ENCODE measurements at places on chromosomes 6 and 20.

DNA sequence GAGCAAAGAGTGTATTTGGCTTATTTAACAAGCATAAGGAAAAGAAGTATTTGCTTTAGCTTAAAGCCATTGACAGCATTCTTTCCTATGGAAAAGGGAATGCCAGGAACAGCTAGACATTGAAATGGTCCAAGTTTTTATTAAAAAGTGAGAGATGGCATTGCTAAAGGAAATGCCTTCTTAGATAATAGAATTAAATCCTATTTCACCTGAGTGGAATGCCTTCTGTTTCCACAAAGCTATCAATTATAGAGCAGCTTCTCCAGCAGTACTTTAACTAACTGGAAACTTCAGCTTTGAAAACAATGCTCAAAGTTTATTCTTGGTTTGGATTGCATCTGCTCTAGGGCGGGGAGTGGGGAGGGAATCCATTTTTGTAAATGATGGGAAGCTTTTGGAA, 85.1 kb upstream of the CNKSR3 start:
- no peak for DNase-seq

- no peak for DNase-seq
Observed at GRCh38 chr20:15138548-15139126, 801.2 kb upstream of the FLRT3 start.

DNA sequence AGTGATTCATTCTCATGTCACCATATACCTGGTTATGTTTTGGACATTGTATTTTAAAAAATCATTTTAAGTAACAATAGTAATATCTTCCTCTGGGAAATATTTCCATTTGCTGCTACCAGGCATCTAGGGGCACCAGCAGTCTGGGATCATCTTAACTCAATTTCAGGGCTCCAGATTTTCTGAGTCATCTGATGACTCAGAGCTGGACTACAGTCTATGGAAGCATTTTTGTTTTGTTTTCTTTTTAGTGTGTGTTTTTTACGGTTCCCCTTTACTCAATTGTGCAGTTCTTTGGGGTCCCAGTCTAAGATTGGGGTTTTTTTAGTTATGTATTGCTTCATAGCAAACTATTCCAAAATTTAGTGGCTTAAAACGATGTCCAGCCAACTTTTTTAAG, 5.7 kb upstream of the FKBP5 start:
- DNase-seq: peak; percentile 51

GRCh38 chr6:28258877-28259777, at the start of gene NKAPL:
Gene NKAPL (plus strand): TSS chr6:28259297. CDS start chr6:28259372, 75 bp downstream.
- peak; percentile 90 for DNase-seq

DNA sequence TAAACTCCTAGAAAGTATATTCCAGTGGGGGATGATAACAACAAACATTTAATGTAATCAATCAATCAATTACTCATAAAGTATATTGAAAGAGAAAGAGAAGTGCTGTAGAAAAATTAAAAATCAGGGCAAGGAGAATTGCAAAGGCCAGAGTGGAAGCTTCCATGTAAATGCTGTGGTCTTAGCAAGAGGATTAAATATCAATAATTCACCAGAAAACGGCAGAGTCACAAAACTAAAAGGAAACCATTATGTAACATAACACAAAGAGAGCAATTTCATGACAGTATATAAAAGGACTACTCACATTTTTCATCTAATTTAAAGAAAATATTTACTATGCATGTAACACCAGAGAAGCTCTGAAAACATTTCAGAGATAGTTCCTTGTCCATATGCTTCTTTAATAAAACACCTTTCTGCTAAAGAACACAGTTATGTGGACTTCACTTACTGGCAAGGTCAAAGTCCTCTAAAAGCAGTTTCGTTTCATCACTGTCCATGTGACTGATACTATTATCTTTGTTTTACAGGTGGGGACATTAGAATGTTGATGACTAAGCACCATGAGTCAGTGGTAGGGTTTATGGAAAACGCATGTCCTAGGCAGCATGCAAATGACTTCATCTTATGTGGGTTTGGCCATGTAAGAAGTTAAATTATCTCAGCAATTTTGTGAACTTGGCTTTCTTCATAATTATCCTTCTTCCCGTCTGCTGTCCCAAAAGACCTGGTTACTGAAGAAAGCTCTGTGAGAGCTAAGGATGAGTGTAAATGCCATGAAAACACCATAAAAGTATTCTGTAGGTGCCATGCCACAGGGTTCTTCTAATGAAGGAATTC, 185.8 kb upstream of the TENT5A start:
- peak; percentile 6 for DNase-seq

- peak; percentile 84 for DNase-seq
Observed at GRCh38 chr6:81753711-81754577, 1.5 kb upstream of the TENT5A start.

- no peak for DNase-seq
Observed at GRCh38 chr6:31138982-31139381, at the start of gene PSORS1C2. Gene PSORS1C2 (minus strand): TSS chr6:31139066. CDS start chr6:31139026, 40 bp downstream.

GRCh38 chr20:13012886-13013285, 4.1 kb downstream of the SPTLC3 start:
- DNase-seq: no peak

DNA sequence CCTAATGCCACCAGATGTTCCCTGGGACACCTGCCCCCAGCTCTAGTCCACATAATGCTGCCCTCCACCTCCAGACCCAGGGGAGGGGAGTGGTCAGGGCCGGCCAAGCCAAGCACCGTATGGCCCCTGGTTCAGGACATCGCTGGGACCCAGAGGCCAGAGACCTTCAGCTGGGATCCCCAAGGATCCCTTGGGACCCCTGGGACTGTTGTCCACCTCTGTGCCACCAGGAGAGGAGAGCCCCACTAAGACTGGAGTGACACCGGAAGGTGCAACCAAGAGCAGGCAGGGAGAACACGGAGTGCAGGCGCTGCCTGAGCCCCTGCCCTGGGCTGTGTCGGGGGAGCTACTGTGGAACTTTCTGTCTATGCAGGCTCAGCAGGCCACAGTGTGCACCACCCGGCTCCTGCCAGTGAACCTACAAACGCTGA, 43.6 kb downstream of the CTCFL start:
- no peak for DNase-seq

- DNase-seq: no peak
Observed at GRCh38 chr6:7238526-7238899, 74.5 kb downstream of the SSR1 start.

- no peak for DNase-seq
Observed at GRCh38 chr6:157774153-157775135, 48.6 kb upstream of the SNX9 start.

DNA sequence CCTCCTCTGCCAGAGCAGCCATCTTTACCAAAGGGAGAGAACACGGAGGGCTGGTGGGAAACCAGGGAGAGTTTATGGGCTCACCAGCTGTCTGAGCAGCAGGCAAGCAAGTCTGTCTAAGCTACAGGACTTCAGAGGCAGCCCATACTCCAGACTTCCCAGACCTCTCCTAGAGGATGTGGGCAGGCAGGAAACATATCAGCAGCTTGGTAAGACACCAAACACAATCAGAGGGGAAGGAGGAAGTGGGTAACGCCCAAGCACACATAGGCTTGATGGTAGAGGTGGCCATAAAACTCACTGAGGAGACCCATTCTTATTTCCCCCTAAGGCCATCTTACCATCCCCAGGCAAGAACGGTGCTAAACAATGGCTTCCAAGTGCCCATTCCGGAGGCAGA, 143.1 kb upstream of the ARID1B start:
- peak; percentile 8 for DNase-seq

DNA sequence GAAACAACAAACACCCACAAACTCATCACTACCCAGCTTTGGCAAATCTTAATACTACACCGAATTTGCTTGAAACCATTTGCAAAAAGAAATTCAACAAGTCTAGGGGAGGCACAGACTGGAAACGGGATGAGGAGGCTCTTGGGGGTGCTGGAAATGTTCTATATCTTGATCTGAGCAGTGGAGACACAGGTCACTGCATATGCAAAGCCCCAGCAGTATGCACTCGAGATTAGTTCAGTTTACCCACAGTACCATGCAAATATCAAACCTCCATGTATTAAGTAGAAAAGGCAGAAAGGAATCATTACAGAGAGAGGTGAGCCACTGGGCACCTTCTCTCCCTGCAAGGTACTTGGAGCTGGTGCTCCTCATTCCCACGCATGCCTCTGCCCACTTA, 75.9 kb downstream of the PREX1 start:
- no peak for DNase-seq

DNA sequence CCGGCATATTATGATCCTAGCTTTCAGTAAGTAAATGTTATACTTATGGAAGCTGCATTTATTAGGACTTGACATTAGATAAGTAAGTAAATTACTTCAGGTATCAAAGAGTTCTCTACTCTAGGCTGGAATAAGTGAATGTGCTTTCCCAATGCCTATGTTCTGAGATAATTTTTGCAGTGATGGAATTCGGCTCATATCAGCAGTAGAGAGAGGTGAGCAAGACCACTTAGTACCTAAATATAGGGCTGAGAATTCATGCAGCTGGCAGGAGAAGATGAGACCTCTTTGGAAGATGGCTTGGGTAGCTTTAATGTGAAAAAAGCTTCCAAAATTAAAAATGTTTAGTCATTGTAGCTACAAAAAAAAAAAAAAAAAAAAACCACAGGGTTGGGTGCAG, 13.3 kb upstream of the BEND3 start:
- no peak for DNase-seq

DNA sequence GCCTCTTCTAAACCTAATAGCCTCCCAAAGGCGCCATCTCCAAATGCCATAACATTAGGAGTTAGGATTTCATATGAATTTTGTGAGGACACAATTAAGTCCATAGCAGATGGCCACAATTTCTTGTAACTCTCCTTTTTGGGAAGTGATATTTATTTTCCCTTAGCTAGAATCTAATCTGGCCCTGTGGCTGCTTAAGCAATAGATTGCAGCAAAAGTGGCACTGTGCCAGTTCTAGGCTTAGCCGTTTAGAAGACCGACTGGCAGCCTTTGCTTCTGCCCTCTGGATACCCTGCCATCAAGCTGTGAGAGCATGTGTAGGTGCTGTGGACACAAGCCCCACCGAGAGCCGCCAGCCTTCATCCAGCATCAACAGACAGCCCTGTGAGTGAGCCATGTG, 15.9 kb upstream of the ADGB start:
- DNase-seq: peak; percentile 90

DNA sequence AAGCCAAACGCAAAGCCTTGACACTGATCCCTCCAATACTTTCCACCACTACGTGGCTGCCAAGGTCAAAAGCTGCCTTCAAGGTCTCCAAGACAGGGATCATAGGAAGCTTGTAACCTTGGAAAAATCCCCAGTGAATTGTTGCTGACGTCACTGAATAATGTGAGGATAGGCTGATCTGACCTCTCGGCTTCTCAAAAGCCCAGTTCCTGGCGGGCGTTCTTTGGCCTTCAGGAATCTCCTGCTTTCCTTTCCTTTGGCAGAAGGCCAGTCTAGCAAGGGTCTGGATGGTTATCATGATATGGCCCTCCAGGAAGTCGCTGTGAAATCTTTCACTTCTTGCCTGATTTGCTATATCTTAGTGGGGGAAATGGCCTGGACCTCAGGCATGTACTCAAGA, 61.4 kb upstream of the TNFAIP3 start:
- no peak for DNase-seq

DNA sequence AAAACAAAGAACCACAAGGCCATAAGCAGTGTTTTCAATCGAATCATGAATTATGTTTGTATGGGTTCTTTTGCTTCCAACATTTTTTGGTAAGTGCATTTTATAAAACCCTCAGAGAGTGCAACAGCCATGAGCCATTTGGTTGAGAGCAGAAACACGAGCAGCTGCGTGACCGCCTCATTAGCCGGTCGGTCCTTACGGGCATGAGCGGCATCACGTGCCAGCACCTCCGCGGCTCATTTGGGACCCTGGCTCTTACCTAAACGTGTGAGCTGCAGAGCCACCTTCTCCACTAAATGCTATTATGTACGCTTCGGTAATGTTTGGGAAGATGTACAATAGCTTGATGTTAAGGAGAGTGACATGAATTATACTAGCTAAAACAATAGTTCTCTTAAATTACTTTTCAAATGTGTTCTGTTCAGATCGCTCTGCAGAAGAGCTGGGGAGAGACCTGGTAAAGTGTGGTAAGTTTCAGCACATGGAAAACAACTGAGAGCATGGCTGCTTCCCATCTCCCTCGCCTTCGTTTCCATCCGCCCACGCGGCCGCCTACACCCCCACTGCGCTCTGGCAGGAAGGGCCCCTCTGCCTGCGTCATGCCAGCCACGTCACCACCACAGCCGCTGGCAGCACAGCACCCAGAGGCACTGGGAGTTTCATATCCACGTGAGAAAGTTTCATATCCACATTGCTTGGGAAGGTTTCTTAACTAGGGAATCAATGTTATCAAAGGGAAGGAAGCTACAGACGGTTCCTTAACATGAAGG, 23.7 kb upstream of the PDE10A start:
- no peak for DNase-seq

GRCh38 chr6:112348334-112348874, 1.3 kb downstream of the RFPL4B start:
- no peak for DNase-seq

- no peak for DNase-seq
Observed at GRCh38 chr6:81755551-81755950, 3.1 kb upstream of the TENT5A start.

GRCh38 chr20:25160467-25160866, 35.0 kb upstream of the ENTPD6 start:
- DNase-seq: no peak

DNA sequence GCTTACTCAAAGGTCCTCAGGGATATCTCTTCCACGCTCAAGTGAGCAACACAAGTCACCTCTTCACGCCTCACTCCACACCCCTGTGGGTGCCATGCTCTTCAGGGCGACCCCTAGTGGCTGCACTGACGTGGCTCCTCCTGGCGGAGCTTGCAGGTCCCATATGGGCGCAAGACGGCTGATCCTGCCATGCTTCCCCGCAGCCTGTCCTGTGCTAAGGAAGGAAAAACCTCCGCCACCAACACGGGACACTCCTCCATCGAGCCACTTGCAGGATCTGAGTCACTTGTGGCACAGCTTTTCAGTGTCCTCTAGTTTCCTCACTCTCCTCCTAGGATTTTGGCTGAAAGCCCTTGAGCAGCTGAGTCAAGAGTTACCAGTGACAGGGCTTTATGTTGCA, 90.7 kb downstream of the KHDC1L start:
- DNase-seq: no peak

GRCh38 chr6:131372535-131372934, 200.5 kb upstream of the ARG1 start:
- no peak for DNase-seq

DNA sequence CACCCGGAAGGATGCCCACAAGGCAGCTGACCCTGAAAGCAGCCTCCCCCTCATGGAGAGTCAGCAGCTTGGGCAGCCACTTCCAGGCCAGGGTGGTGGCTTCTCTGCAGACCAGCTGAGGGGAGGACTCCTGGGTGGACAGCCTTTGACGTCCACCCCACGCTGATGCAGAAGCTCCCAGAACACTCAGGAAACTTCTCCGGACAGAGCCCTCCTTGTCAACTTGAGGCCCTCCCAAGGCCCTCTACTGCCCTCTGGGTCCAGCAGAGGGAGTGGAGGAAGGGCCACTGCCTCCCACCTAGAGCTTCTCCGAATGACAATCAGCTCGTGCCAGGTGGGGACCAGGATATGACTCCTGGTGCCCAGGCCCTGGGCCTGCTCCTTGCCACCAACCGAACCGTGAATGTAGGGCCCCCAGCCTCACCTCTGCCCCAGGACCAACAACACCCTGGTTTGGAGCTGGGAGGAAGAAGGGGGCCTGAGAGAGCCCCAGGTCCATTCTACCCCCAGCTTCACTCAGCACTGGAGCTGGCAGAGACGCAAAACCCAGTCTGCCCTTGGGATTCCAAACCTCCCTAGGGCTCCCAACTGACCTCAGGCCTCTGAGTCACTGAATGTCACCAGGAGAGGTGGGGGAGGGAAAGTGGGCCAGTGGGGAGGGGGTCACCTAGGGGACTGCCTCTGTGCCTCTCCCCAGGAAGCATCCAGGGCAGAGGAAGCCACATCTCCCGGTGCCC, 10.9 kb upstream of the SLC22A7 start:
- DNase-seq: no peak
